ENCODE measurements at places on chromosomes 1 and 21.

DNA sequence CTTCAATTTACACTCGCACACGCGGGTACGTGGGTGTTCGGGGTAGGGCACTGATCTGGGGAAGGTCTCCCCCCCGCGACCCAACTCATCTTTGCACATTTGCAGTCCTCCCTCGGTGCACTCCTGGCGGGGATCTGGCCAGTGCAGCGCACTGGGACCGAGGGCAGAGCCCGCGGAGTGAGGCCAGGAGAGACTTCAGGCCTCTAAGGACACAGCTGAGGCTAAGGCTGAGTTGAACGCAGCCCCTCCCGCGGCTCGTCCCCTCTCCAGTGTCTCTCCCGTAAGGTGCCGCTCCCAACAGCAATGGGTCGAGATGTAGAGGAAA is 936 bp upstream of the NCAM2 start:
- no peak for DNase-seq

GRCh38 chr21:44760376-44760775 is 41.2 kb downstream of the UBE2G2 start:
- DNase-seq = no peak

DNA sequence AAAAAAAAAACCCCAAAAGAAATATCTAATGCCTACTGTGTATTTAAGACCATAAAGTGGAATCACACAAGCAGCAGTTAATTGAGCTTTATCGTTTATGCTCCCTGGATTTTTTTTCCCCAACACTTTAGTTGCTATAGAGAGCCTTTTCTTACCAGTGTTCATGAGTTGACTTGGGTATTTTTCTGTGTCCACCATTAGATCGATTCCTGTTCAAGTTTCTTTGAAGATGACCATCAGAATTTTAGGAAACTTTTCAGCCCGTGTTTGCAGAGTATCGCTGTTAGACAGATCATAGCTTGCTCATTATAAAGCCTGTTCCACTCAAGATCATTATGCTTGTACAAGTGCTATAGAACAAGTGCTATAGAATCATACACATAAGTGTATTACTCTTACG is 1.5 kb downstream of the RALGPS2 start:
- no peak for DNase-seq

DNA sequence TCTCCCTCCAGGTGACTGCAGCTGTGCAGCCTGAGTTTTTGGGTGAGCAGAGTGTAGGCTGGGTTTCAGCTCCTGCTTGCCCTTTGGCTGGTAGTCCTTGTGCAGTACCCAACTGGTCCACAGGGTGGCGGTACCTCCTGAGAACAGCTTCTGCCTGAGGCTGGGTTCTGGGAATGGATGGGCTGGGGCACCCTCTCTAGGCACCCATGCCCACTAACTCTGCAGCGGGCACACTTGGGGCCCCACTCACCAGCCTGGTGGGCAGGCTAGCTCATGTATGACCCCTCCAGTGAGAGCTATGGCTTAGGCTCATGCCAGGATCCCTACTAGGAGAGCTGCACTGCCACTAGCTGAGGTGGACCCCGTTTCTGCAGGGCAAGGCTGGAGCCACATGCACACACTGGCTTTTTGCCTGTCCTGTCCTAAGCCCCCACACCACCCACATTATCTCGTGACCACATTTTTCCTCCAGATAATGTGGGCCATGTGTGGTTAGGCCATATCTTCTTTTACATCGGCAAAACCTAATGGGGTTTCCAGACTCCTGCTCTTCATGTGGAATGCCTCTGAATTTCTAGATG is 15.5 kb upstream of the GSTM4 start:
- DNase-seq = peak; percentile 95

- DNase-seq = no peak
Observed at GRCh38 chr1:47650205-47650604, 212.4 kb downstream of the FOXD2 start.

- DNase-seq = no peak
Observed at GRCh38 chr1:3674100-3675094, 22.1 kb downstream of the TP73 start.

- DNase-seq = no peak
Observed at GRCh38 chr1:151492120-151492519, 19.1 kb upstream of the CGN start.

- peak; percentile 90 for DNase-seq
Observed at GRCh38 chr1:204411451-204412204, at the start of gene PPP1R15B. PPP1R15B (minus strand) TSS chr1:204411817; CDS start chr1:204411411, 406 bp downstream.

DNA sequence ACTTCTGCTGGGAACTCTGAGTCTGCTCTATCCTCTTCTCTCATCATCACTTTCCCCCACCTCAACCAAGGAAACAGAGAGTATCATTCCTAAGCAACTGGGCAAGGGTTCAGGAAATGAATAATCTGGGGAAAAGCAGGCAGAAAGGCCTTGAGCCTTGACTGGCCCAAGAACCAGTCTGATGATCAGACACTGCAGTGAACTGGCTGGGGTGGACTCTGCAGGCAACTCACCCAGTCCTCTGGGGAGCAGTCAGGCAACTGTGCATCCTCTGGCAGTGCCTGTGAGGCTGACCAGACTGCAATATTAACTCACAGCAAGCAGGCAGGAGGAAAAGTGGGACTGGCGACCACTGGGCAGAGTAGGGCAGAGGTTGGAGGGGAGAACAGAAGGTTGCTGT is 991 bp downstream of the ANKRD35 start:
- DNase-seq = no peak

DNA sequence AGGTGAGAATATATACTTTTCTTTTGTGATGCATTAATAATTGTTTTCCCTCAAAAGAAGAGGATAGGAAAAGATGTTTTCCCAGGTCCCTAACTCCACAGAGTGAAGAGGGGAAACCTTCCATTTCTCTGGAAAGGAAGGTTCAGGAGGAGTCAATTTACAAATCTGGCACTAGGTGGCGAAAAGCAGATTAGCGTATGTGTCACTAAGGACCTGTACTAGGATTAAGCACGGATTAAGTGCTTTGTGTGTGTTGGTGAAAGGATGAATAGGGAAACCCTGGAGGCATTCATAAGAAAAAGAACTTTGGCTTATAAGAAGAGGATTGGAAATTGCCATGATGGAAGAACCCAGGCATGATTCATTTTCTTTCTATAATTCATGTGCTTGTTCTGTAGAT is 410.1 kb upstream of the PLXNA2 start:
- no peak for DNase-seq

DNA sequence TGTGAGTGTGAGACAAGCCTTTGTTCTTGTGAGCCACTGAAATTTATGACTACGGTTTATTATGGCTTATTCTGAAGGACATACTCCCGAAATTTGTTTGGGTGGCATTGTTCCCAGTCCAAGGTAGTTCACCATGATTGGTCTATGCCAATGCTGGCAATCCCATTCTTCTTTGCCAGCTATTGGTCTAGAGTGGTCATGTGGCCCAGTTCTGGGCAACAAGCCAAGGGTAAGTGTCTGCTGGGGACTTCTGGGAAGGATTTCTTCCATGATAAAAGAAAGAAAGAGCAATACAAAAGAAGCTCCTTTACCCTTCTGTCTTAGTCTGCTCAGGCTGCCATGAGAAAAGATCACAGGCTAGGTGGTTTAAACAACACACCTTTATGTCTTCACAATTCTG is 201.6 kb downstream of the SLC35F3 start:
- DNase-seq = no peak

DNA sequence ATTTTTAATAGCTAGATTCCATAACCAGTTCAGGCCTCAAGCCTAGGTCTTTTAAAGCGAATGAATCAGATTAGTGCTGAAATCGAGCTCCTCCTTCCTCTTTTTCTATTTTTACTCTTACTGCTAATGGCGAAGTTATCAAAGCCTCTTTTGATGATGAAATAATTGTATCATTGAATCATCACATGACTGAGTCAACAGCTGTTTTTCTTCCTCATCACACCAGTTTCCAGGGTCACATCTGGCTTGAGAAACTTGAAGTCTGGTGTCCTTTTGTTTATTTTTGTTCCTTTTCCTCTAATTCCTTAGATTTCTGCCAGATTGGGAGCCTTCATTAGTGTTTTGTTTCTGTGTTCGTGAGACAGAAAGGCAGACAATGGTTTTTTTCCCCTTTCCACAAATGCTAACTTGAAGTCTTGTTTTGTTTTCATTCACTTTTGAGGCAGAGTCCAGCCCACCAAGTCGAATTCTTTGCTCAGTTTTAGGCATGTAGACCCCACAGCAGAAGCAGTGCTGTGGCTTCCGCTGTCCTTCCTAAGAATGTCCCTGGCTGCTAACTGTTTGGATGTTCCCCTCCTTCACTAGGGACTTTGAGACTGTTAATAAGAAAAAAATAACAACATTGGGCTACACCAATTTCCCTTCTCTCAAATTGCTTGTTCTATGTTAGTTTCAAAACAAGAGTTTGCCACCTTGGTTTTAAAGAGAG is 51.9 kb upstream of the FMOD start:
- DNase-seq = no peak

DNA sequence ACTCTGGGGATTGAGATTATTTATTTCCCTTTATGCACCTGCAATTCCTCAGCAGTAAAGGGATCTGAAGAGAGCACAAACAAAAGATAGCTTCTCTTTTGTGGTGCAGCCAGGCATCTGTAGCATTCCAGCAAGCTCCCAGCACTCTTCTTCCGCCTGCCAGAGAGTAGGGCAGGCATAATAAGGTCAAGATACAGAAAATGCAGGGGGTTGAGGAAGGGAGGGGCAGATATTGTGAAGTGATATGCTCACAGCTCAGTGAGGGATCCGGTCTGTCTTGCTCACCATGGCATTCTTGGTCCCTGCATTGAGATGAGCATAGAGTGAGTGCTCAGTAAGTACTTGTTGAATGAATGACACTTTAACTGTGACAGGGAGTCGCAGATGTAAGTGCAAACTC is 23.9 kb downstream of the FASLG start:
- DNase-seq = no peak

All from stimulated activated CD8-positive, alpha-beta memory T cell treated with anti-CD3 and anti-CD28 coated beads, Interleukin-15, amount 100 ng/mL, for 24 hours (primary cell).